ENCODE measurements at places on chromosomes 7 and 10.
A peak's percentile ranks its signal among the peaks of the same experiment; 100 is the strongest.

GRCh38 chr7:70595370-70595754 is 536.6 kb upstream of the GALNT17 start:
- no peak for DNase-seq

DNA sequence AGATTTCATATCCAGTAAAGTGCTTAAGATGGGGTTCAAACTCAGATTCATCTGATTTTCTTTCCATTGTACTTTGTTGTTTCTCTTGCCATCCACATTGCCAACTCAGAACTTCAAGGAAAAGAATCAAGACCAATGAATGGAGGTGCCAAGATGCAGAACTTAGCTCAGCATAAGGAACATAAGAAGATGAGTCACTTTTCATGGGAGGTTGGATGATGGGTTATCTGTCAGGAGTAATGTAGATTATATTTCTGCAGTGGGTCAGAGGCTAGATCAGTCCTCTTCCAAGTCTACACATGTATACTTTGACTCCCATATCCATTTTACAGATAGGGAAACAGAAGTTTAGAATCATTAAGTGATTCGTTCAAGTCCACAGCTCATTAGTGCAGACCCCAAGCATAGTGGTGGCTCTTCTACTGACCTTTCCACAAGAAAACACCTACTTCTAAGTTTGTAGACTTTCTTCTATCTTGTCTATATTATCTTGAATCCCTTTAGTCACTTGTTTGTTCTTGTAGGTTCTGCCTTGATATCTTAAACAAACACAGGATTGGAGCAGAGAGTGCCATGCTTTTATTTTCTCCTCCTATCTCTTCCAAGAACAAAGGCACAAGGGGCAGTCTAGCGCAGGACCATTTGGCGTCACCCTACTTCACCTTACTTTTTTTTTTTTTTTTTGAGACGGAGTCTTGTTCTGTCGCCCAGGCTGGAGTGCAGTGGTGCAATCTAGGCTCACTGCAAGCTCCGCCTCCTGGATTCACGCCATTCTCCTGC is 14.0 kb upstream of the ADD3 start:
- no peak for DNase-seq

DNA sequence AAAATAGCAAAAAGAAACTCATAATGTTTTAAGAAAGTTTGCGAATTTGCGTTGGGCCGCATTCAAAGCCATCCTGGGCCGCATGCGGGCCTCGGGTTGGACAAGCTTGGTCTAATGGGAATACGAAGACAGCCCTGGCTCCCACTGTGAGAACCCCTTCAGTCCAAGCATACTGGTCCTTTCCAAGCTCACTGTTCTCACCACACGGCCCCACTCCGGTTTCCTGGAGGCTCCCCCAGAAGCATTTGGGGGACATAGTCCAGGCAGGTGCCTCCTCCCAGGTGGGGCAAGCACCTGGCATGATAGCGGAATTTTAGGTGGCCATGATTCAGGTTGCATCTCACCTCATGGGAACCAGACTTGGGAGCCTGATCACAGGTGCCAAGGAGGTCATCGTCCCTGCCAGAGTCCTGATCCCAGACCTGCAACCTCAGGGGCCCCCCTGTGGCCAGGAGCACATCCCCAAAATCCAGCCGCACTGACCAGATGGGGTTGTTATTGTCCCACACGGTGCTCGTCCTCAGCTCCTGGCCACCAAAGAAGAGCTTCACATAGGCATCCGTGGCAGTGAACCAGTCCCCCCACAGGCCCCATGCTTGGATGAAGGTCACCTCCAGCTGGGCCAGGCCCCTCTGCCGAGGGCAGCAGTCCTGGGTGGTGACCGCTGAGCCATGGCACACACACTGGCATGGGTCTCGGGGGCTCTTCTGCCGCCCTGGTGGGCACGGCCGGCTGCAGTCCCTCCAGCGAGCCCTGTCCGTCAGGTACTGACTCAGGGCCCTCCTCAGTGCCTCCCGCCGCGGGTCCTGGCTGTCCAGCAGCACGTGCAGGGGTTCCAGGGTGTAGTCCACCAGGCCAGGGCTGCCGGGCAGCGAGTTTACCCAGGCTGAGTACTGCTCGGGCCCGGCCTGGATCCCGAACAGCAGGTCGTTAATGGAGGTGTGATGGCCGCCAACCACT is 4.4 kb downstream of the PRF1 start:
- no peak for DNase-seq

DNA sequence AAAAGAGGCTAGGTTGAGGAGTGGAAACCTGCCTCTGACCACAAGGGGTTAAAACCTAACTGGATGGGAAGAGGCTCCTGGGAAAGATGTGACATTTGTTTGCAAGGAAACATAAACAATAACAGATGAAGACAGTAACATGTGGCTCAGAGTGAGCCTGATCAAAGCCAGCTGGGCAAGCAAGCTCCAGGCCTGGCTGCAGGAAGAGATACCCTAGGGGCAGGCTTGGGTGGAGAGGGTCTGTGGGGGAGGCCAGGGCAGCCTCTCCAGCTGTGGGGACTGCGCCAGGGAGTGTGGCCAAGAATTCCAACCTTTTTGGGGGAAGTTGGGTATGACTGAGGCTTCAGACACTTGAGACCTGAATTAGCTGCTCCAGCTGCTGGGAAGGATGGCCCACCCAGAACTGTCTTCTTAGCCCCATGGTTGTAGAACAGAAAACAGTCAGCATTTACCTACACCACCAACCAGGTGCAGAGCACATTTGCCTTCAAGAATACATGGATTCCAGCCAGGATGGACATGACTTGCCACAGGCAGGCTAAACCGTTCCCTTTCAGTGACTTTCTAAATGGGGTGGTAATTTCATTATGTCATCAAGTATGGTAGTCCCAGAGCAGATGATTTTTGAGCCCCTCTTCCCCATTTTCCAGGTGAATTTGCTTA is 10.4 kb upstream of the FAM170B start:
- no peak for DNase-seq

DNA sequence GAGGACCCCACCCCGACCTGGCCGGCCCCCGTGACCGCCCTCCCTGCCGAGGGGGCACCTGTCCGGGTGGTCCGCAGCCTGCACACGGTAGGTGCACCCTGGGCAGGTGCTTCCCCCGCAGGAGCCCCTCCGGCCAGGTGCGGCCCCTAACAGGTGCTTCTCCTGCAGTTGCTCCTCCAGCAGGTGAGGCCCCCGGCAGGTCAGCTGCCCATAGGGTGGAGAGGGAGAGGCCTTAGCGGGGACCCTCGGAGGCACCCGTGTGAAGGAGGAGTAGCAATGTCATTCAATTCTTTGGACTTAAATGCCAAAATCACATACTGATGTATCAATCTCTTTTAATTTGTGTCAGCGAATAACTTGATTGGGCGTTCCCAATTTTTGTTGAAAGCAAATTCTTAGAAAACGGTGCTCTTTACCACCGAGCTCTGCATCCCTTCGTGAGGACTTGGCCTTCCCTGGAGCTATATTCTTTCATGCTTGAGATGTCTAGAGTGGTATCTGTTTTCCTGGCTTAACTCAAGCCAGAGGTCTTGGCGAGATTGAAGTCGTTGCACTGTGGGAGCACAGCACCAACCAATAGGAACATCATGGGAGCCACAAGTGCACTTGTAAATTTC is 738 bp upstream of the NCAPG2 start:
- peak; percentile 43 for DNase-seq

GRCh38 chr7:105581066-105581811 is at the start of gene EFCAB10:
Gene EFCAB10 (minus strand): TSS chr7:105581493. CDS start chr7:105581463, 30 bp downstream.
- peak; percentile 94 for DNase-seq

- no peak for DNase-seq
These were observed 723 bp upstream of the TES start for GRCh38 chr7:116209561-116210070.

- DNase-seq: no peak
These were observed 390.1 kb downstream of the NXPH1 start for GRCh38 chr7:8823486-8823885.
